Adrenal gland (tissue), 19 donors: ENCODE measurements at places on chromosomes 4 and X. TPM values are rescaled to one million over a fixed set of nuclear protein-coding genes. Genes with fewer than 3 reads are reported as not detected.

Gene KANTR
- 4.1 TPM for total RNA-seq

DNA sequence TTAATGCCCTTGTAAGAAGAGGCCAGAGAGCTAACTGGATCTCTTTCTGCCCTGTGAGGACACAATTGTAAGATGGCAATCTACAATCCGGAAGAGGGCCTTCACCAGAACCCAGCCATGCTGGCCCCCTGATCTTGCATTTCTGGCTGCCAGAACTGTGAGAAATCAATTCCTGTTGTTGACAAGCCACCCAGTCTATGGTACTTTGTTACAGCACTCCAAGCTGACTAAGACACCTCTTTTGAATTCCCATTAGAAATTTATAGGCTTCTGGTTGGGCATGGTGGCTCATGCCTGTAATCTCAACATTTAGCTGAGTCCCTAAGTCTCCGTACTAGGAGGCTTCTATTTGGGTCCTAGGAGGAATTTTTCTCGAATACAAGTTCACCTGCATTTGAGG is 48.8 kb upstream of the RELL1 start:
- H3K27ac ChIP-seq: no peak overlapping the region
- H3K4me3 ChIP-seq: no peak overlapping the region
- H3K4me1 ChIP-seq: no peaks in the 10 kb centered on the region
- no peaks in the 10 kb centered on the region for H3K27me3 ChIP-seq
- H3K36me3 ChIP-seq: no peaks in the 10 kb centered on the region

- H3K4me1 ChIP-seq: no peaks in the 10 kb centered on the region
- DNase-seq: no peak
- H3K36me3 ChIP-seq: no peaks in the 10 kb centered on the region
- H3K27ac ChIP-seq: no peak overlapping the region
Observed at GRCh38 chr4:141849778-141850177, 213.4 kb downstream of the IL15 start.

Gene SLC25A43
- 3.4 TPM for total RNA-seq

Gene GABRG1
- total RNA-seq: under 0.01 TPM

Gene OTC
- not detected for total RNA-seq

- peak overlapping the region; percentile 24 for H3K4me3 ChIP-seq
- H3K27ac ChIP-seq: no peak overlapping the region
- peak; percentile 73 for DNase-seq
- H3K4me1 ChIP-seq: no peaks in the 10 kb centered on the region
Observed at GRCh38 chr4:128427832-128428366, 140.3 kb upstream of the PGRMC2 start.

Gene PAGE4
- not detected for total RNA-seq

- H3K27ac ChIP-seq: no peak overlapping the region
- H3K36me3 ChIP-seq: no peaks in the 10 kb centered on the region
- no peak overlapping the region for H3K4me3 ChIP-seq
- H3K4me1 ChIP-seq: no peaks in the 10 kb centered on the region
- H3K27me3 ChIP-seq: no peaks in the 10 kb centered on the region
Observed at GRCh38 chrX:27966492-27966891, 14.8 kb downstream of the DCAF8L1 start.

Gene PLP1
- 1.6 TPM for total RNA-seq

Gene APOOL
- 16.7 TPM for total RNA-seq

Gene RPA4
- total RNA-seq: 1.0 TPM

DNA sequence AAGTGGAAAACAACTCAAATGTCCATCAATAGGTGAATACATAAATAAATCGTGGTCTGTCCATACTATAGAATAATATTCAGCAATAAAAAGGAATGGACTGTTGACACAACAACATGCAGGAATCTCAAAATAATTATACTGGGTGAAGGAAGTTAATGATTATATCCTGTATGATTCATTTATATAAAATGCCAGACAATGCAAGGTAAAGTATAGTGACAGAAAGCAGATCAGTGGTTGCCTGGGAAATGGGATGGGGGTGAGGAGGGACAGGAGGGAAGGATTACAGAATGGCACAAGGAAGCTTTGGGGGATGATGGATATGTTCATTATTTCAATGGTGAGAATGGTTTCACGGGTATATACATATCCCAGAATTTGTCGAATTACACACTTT is 12.3 kb downstream of the PYURF start:
- no peaks in the 10 kb centered on the region for H3K4me1 ChIP-seq
- no peaks in the 10 kb centered on the region for H3K36me3 ChIP-seq
- DNase-seq: no peak
- no peak overlapping the region for H3K4me3 ChIP-seq
- no peaks in the 10 kb centered on the region for H3K27me3 ChIP-seq

DNA sequence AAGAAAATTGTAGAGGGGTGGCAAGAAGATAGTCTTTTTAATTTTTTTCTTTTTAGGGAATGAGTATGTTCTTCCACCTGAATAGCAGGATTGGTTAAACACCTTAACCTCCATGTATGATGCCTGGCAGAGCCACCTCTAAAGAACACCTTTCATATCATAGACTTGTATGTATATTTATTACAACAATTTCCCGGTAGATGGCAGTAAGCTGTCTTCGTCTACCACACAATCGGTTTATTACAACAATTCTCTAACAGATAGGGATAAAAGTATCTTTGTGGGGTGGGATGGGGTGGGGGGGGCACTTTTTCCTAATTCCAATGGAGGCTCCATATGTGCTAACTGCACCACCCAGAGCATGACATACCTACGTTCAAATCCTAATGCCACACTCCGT is 255.5 kb downstream of the LDB2 start:
- no peaks in the 10 kb centered on the region for H3K4me1 ChIP-seq
- H3K27me3 ChIP-seq: no peaks in the 10 kb centered on the region
- no peak overlapping the region for H3K4me3 ChIP-seq
- no peak for DNase-seq

GRCh38 chrX:4547213-4547836 is 833.9 kb upstream of the PRKX start:
- no peaks in the 10 kb centered on the region for H3K36me3 ChIP-seq
- no peak overlapping the region for H3K4me3 ChIP-seq
- no peak overlapping the region for H3K27ac ChIP-seq
- DNase-seq: peak; percentile 41
- no peaks in the 10 kb centered on the region for H3K27me3 ChIP-seq
- no peaks in the 10 kb centered on the region for H3K4me1 ChIP-seq

Gene TCEAL6
- not detected for total RNA-seq

- H3K4me1 ChIP-seq: no peaks in the 10 kb centered on the region
- no peaks in the 10 kb centered on the region for H3K36me3 ChIP-seq
- peak; percentile 45 for DNase-seq
- H3K27me3 ChIP-seq: peaks cover 7% of the 10 kb centered on the region
- peak within 1 kb of the TSS; percentile 54 for H3K4me3 ChIP-seq
Observed at GRCh38 chrX:17860811-17861488, at the start of gene RAI2. TSS of gene RAI2 (minus strand) at chrX:17861298. CDS start at chrX:17802010, 59,288 bp downstream.

DNA sequence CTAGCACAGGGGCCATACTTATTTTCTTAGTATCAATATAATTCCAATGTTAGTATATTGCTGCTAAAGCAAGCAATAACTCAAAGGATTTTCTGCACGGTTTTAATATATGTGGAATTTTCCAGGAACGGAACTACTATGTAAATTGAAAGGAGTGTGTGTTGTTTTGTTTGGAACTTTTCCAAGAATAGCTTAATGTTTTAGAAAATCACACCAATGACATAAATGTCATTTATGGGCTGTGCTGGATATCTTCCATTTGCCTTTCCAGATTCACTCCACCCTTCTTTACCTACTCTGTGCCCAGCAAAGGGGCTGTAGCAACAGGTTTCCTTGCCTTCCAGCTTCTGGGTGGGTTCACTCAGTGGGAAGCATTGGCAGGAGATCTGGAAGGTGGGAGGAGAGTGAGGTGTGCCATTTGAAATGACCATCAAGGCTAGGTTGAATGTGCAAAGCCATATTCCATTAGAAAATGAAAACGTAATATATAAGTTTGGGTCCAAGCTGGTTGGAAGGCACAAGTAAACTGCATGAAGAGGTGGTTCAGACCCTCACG is 25.2 kb upstream of the ZFX start:
- no peak for DNase-seq
- peaks cover 9% of the 10 kb centered on the region for H3K27me3 ChIP-seq
- no peak overlapping the region for H3K27ac ChIP-seq

DNA sequence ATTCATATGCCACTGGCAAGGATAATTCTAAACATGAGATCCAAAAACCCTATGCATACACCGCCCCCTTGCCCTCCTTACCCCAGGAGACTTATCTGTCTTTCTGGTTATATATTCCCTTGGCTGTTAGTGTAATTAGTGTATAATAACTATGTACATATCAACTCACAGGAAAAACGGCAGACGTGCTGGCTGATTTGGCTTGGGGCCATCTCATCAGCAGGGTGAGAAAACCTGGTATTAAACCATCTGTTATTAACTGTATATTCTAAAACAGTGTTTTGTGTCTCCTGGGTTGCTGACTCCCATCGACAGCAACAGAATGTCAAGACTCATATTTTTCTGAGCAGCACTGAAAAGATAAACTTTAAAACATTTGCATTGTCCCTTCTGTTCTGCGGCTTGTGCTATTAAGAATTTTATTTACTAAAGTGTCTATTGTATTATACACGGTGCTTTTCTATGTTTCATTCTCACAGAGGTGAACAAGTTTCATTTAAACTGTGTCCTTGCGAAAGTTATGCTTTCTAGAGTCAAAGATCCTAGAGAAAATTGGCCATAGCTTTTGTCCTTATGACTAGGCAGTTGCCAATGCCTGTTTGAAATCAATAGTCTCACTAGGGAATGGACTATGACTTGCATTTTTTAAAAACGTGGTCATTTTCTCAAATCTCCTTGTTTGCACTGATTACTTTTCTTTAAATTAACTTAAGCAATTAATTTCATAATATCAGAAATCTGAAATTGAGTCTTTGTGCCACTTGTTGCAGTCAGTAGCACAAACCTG is 211.5 kb upstream of the MID1 start:
- H3K27ac ChIP-seq: no peak overlapping the region
- no peaks in the 10 kb centered on the region for H3K36me3 ChIP-seq
- no peaks in the 10 kb centered on the region for H3K4me1 ChIP-seq
- no peak overlapping the region for H3K4me3 ChIP-seq

Gene HDX
- total RNA-seq: 8.9 TPM
